ENCODE measurements at places on chromosomes 1 and 21.

GRCh38 chr1:223331929-223332328 lies 32.0 kb downstream of the SUSD4 start:
- no peak for DNase-seq

GRCh38 chr1:164622068-164622845 lies 63.3 kb downstream of the PBX1 start:
- no peak for DNase-seq

GRCh38 chr1:57019236-57019839 lies 53.5 kb upstream of the C8B start:
- DNase-seq, result no peak

- no peak for DNase-seq
These were observed 18.9 kb downstream of the METTL13 start for GRCh38 chr1:171800342-171800741.

DNA sequence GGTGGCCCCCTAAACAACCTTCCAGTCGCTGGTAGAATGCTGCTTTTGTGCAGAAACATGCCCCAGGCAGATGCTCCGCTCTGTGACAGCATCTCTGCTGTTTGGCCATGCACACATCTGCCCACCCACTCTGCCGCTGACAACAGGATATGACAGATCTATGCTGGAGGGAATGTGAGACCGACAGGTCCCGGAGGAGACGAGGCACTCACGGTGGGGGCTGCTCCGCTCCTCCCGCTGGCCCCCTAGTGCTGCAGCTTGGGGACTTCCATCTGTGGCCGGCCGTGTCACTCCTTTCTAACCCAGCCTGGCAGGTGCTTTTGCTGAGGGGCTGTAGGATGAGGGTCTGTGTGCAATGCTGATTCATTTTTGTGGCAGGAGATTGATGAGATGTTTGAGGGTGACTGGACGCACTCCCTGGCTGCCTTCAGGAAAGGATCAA lies 49.1 kb upstream of the DMRTB1 start:
- no peak for DNase-seq

DNA sequence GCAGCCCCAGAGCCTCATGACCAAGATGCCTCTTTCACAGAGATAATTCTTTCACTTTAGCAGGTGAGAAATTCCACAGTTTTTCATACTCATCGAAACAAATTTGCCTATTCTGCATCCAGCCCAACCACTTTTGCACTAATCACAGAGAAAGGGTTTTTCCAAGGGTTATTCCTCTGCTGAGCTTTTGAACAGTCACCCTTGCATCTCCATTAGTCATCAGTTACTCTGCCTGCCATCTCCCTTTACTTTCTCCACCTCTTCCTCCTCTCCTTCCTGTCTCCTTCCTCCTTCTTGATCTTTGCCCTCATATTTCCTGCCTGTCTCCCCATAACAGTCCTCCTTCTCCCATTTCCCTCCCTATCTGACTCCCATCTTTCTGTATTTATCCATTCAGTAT lies 43.9 kb downstream of the FH start:
- DNase-seq, result no peak

- DNase-seq, result no peak
These were observed 495.7 kb upstream of the TMPRSS15 start for GRCh38 chr21:18899261-18899660.

GRCh38 chr1:92748138-92748537 lies 36.8 kb downstream of the EVI5 start:
- DNase-seq, result no peak

GRCh38 chr21:22796147-22796546 lies 1797.9 kb downstream of the NCAM2 start:
- DNase-seq, result no peak

GRCh38 chr1:46204406-46204742 lies 1.2 kb downstream of the LURAP1 start:
- DNase-seq, result no peak

GRCh38 chr1:178566187-178566586 lies 53.3 kb downstream of the TEX35 start:
- no peak for DNase-seq

- no peak for DNase-seq
These were observed 354.1 kb downstream of the SMYD3 start for GRCh38 chr1:246152986-246153431.

- no peak for DNase-seq
These were observed 23.7 kb upstream of the LYPLAL1 start for GRCh38 chr1:219149953-219150352.

- no peak for DNase-seq
These were observed 34.1 kb downstream of the ABL2 start for GRCh38 chr1:179195376-179195775.

- DNase-seq, result no peak
These were observed at the start of gene ADGRB2 for GRCh38 chr1:31764312-31765040. Gene ADGRB2, minus strand, starts transcription at chr1:31764340. Its CDS starts 7,119 bp downstream, at chr1:31757221.

DNA sequence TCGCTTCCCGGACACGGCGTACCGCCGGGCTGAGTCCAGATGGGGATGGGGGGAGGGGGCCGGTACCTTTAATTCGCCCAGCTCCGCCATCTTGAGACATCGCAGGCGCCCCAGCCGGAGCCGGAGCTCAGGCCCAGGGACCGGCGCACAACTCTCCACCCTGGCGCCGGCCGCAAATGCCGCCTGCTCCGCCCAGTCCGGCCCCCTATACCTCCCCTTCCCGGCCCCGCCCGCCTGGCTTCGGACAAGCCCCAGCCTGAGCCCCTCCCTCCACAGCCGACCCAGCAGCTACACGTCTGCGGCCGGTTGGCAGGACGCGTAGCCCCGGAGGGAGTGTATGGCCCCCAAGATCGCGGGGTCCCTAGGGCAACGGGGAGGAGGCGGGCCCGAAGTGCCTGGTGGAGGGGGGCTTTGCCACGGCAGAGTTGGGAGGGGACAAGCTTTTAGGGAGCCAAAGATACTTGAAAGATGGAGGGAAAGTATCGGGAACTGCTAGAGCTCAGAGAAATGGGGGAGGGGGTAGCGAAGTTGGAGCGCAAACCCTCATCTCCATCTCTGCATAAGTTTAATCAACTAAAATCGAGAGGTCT lies at the start of gene PIAS3:
TSS of gene PIAS3 (minus strand) at position 181 of the 590 bp plus-strand sequence. CDS start at position 90, 91 bp downstream.
- peak; percentile 99 for DNase-seq

DNA sequence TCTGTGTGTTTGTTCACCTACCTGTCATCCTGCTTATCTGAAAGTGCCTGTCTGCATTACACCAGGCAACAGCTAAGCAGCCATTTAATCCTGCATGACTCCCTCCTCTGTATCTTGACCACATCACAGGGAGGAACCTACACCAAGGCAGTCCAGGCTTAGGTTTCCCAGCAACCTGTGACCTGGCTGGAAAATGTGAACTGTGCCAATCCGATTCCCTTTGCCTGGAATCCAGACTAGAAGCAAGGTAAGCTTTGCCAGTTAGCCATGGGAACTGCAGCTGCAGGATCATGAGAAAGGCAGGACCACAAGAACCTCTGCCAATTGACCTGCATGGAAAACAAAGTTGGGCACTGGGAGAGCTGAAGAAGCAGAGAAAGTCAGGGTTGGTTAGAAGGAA lies 6.3 kb upstream of the ATP1B1 start:
- DNase-seq, result no peak

DNA sequence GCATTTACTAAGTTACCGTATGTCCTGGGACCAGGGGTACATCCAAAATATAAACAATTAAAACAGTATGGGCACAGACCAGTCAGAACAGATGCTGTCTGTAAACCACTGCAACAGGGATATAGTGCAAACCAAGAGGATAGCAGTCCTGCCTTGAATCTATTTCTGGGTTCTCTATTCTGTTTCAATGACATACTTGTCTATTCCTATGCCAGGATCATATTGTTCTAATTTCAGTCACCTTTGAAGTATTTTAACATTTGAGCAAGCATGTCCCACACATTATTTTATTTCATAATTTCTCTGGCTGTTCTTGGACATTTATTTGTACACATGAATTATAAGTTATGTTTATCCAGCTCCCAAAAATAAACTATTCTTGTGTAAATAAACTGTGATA lies 28.2 kb upstream of the SYDE2 start:
- no peak for DNase-seq

- DNase-seq, result peak; percentile 82
These were observed 20.3 kb upstream of the AZIN2 start for GRCh38 chr1:33060579-33061083.

DNA sequence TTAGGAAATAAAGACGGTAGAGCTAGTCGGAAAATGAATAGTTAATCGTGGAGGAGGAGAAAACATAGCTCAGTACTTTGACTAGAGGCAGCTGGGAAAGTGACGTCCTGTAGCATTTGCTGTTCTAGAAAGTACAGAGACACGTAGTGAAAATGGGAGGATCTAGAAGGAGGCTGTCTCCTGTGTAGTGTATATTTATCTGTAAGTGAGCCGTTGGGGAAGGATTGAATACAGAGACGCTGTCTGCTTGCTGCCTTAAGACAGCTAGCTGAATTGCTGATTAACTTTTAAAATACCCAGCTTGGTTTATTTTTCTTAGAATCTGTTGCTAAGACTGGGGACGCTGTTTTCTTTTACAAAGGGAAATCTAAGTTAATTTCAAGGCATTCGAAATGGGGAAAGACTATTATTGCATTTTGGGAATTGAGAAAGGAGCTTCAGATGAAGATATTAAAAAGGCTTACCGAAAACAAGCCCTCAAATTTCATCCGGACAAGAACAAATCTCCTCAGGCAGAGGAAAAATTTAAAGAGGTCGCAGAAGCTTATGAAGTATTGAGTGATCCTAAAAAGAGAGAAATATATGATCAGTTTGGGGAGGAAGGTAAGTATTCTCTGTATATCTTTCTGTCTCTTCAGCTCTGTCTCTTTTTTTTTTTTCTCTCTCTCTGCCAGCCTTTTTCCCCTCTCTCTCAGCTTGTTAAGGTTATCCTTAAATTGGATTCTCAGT lies at the start of gene DNAJB4:
TSS of gene DNAJB4 (plus strand) at position 221 of the 729 bp plus-strand sequence. CDS start at position 393, 172 bp downstream.
- DNase-seq, result peak; percentile 72

- DNase-seq, result no peak
These were observed 288.6 kb upstream of the USP24 start for GRCh38 chr1:55503663-55504305.

GRCh38 chr1:19563324-19564097 lies 78.2 kb upstream of the CAPZB start:
- peak; percentile 86 for DNase-seq

- DNase-seq, result no peak
These were observed 6.0 kb downstream of the TOR1AIP1 start for GRCh38 chr1:179888071-179888470.

GRCh38 chr1:22531251-22531650 lies 32.0 kb upstream of the EPHA8 start:
- no peak for DNase-seq

DNA sequence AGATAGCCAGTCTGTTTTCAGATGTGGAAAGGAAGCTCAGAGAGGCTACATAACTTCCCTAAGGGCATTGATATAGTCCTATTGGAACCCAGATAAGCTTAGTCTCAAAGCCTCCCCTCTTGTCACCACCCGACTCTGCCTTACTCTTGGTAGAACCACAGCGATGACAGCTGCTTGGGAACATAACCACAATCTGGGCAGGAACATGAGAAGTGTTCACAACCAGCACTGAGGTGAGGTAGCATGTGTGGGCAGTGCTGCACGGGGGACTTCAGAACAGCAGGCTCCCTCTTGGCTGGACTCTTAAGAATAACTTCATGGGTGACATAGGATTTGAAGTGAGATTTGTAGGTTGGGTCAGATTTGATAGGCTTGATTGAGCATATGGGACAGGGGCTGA lies 9.3 kb upstream of the S100A10 start:
- no peak for DNase-seq

GRCh38 chr1:111851552-111851951 lies 95.9 kb downstream of the DDX20 start:
- no peak for DNase-seq

DNA sequence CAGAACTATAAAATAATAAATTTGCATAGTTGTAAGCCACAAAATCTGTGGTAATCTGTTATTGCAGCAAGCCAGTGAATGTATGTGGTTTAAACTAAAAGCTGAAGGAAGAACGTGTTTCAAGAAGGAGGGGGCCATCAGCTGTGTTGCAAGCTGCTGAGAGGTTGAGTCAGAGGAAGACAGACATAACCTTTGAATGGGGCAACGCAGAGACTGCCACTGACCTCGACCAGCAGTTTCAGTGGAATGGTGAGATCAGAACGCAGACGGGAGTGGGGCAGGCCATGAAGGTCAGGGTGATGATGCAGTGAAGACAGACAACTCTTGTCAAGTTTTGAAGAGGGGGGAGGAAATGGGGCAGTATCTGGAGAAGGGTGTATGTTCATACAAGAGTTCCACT lies 23.2 kb upstream of the QSOX1 start:
- no peak for DNase-seq

DNA sequence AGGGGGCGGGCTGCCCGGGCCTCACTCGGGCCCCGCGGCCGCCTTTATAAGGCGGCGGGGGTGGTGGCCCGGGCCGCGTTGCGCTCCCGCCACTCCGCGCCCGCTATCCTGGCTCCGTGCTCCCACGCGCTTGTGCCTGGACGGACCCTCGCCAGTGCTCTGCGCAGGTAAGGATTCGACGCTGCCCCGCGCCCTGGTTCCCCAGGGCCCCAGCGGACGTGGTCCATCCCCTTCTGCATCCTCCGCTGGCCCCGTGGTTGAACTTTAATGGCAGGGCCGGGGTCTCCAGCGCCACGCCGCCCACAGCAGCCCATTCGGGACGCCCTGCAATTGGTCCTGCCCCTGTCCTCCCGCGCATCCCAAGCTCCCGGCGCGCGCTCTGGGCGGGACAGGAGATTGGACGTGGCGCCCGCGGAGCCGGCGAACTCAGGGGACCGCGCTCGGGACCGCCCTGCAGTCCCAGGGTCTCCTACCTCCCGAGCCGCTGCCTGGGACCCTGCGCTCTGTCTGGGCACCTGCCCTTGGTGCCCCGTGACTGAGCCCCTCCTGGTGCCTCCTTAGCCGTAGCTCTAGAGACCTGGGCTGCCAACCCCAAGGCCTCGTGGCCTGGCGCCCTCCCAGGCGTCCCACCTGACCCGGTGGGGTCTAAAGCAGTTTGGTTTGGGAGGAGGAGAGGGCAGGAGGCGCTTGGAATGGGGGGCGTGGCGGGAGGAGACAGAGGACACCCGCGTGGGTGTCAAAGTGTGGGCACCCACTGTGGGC lies at the start of gene ALPL:
TSS of gene ALPL (plus strand) at position 73 of the 762 bp plus-strand sequence. CDS start 44,659 bp downstream, outside the sequence.
- DNase-seq, result no peak

DNA sequence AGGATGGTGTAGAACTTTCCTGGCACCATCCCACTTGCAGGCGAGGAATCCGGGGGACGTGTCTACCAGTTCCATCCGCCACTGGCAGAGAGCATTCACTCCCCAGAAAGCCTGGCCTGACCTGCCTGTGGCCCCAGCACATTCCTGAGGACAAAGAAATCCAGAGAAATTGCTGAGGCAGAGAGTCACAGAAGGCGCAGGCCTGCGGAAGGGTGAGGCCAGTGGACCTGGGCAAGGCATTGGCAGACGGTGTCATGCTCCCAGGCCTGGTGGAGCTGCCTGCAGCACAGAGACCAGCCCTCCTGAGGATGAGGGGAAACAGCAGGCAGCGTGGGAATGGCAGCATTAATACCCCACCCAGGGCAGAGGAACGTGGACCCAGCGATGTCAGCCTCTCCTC lies 81.2 kb upstream of the F3 start:
- DNase-seq, result no peak

DNA sequence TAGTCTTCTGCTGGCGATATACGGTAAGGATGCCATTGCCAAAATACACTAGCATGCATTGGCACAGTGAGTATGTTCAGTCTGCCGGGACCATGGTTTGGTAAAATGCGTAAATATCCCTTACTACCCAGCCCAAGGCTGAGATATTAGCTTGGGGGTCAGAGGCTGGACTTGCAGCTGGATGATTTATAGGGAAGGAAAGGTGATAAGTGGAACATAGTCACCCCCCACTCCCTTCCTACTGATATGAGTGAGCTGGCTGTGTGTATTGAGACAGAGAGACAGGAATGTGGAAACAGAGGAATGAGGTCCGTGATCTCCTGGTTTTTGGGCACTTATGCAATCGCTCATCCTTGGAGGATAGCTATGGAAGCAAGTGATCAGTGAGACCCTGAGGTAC lies 642.8 kb downstream of the KCNT2 start:
- no peak for DNase-seq

GRCh38 chr1:205210756-205211168 lies 740 bp downstream of the DSTYK start:
- no peak for DNase-seq
